ENCODE measurements at places on chromosomes 16 and 17.

GRCh38 chr17:57284984-57285646 is 28.8 kb downstream of the MSI2 start:
- no peak for DNase-seq

DNA sequence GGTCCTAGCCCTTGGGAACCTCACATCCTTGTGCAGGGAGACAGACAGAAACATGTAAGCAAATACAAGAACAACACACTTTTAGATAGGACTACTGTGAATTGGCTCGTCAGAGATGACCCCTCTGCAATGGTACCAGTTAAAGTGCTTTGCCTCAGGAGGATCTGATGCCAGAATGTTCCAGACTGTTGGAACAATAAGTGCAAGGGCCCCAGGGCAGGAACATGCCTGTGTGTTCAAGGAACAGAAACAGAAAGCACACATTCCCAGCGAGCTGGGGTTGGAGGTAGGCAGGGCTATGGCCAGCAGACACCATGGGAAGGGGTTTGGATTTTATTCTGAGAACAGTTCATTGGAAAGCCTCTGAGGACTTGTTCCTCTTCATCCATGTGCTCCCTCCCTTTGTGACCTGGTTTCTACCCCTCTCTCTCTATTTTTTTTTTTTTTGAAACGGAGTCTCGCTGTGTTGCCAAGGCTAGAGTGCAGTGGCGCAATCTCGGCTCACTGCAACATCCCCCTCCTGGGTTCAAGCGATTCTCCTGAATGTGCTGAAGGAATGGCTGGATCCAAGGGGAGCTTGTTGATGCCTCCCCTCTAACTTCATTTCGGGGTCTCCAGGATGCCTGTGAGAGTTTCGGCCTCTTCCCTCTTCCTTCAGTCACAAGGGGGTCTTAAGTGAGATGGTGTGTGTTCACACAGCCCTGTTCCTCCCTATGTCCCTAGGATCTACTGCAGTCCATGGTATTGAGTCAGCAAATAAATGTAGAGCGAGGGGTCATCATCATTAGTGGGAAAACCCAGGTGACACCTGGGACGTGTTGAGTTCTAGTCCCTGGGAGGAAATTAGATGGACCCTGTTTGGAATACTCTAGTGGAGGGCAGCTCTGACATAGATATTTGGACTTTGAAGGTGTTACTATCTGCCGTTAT is 6.4 kb downstream of the STAT5A start:
- DNase-seq: no peak

GRCh38 chr17:43444223-43445008 is 39.4 kb upstream of the DHX8 start:
- DNase-seq: no peak

- no peak for DNase-seq
Measured at GRCh38 chr17:75237100-75238014, 24.0 kb downstream of the GGA3 start.

- DNase-seq: no peak
Measured at GRCh38 chr17:292531-293382, 59.9 kb downstream of the RPH3AL start.

DNA sequence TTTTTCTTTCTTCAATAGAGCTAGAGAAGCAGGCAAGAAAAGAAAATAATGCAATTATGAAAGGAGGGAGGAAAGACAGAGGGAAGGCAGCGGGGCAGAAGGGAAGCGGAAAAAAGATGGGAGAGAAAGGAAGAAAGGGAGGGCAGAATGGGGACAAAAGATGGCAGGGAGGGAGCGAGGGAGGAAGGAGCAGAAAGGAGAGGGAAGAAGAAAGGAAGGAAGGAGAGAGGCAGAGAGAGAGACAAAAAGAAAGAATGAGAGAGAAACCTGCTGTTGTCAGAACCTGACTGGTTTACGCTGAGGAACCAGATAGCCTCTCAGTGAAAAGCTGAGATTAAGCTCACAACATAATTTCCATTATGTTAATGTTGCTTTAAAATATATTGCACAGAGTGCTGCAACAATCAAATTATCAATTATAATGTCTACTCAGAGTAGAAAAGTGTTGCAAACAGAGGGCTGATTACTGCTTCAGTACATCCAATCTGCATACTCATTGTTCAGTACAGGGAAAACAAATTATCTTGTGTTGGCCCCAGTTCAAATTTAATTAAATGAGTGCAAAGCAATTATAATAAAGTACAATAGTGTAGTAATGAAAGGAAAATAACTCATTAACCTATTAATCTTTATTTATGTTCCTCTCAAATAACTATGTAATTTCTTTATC is 32.0 kb upstream of the TOX3 start:
- no peak for DNase-seq

DNA sequence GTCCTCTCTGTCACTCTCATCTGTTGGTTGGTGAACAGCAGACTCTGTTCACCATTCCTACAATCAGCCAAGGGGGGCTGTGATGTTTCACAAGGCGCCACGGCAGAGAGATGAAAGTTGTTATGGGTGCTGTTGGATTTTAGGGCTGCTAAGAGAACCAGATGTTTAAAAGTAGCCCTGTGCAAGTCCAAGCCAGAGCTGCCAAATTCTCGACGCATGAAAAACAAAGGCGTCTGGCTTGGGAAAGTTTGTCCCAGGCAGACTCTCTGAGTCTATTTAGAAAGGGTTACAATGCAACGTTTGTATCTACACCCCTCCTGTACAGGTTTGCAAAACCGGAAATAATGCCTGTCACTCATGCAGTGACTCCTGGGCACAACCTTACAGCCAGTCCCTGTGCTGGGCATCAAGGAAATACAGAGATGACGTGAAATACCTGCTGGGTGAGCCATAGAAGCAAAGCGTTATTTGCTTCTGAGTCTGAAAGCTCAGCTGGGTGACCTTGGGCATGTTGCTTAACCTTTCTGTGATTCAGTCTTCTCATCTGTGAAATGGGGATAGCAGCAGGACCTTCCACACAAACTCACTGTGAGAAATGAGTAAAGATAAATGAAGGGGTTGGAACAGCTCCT is 74.8 kb downstream of the XYLT1 start:
- no peak for DNase-seq

DNA sequence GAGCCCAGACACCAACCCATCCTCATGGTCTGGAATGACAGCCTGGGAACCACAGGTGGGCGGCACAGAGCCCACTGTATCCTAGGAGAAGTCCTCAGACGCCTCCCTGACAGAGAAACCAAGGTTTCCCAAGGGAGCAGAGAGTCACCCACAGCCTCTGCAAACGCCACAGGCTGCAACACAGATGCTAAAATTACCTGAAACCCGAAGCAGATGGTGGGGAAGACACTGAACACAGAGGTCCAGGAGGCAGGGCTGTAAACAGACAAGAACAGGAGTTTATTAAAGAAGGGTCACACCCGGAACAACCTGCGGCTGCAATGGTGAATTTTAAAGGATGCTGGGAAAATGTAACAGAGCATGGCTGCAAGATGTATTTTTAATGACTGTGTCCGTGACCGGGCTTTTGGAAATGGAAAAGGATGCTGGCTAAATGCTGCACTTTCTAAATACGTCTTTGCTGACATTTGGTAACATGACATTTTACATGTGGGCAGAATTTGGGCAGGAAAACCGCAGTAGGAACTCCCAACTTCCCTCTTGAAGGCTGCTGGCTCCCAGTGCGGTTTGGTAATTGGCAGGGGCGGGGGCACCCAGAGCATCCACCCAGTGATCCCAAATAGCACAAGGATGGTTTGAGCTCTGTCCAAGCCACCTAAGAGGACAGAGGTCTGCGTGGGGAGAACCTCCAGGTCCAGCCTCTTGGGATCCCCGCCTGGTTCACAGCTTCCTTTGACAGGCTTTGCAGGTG is 13.1 kb downstream of the SLC38A8 start:
- no peak for DNase-seq

GRCh38 chr16:68686905-68687304 is 41.8 kb downstream of the CDH3 start:
- no peak for DNase-seq

GRCh38 chr17:50594892-50595291 is 34.4 kb downstream of the CACNA1G start:
- no peak for DNase-seq

- no peak for DNase-seq
Measured at GRCh38 chr16:55539049-55539448, 27.4 kb upstream of the CAPNS2 start.

GRCh38 chr16:65622151-65622550 is 500.3 kb upstream of the CDH11 start:
- no peak for DNase-seq

DNA sequence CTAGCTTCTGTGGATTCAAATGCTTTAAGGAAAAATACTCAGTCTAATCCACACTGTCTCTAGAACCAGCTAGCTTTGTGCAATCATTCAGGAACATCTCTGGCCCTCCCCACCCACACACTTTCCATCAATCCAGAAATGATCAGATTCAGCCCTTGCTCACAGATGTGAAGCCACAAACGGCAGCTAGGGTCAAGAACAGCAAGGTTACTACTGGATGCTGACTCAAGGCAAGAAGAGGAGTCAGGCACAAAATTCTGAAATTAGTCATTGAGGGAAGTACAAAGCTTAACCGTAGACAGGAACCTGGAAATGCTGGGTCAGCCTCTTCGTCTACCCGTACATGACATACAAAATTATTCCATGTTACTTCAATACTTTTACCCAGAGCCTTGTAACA is 174.6 kb downstream of the CDH13 start:
- DNase-seq: no peak
